Activated CD4-positive, alpha-beta memory T cell treated with anti-CD3 and anti-CD28 coated beads, Interleukin-2, amount 10 ng/mL, durations not matched to agents 7 days and 5 days (primary cell): ENCODE measurements at places on chromosomes 6 and 20. TPM values are rescaled to one million over a fixed set of nuclear protein-coding genes. Genes with fewer than 3 reads are reported as not detected.
A peak's percentile ranks its signal among the peaks of the same experiment; 100 is the strongest.

DNA sequence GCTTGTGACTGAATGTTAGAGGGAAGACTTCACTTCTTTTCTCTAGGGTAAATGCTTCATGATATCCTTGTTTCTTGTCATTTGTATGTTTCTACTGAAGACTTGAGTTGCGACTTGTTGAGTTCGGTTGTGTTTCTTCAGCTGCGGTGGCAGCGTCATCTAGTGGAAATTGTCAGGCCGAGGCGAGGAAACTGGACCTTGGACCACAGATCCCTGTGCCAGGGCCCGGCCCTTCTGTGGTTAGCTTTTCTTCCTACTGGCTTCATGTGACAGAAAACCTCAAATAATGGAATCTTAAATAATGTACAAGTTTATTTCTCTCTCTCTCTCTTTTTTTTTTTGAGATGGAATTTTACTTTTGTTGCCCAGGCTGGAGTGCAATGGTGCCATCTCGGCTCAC, 12.4 kb downstream of the MTHFD1L start:
- no peak overlapping the region for H3K27ac ChIP-seq
- no peak for DNase-seq
- peaks cover 13% of the 10 kb centered on the region for H3K4me1 ChIP-seq
- no peak overlapping the region for H3K4me3 ChIP-seq

The IPCEF1 gene
- 13.8 TPM for total RNA-seq

- H3K27ac ChIP-seq, result peak overlapping the region; percentile 24
- H3K36me3 ChIP-seq, result peaks cover 41% of the 10 kb centered on the region
- no peak overlapping the region for H3K4me3 ChIP-seq
- H3K27me3 ChIP-seq, result no peaks in the 10 kb centered on the region
Observed at GRCh38 chr20:38997622-38998021, 35.5 kb downstream of the DHX35 start.

The SYTL3 gene
- total RNA-seq, result 133 TPM

- H3K4me1 ChIP-seq, result peaks cover 2% of the 10 kb centered on the region
- no peak overlapping the region for H3K4me3 ChIP-seq
- H3K27me3 ChIP-seq, result peaks cover 8% of the 10 kb centered on the region
- H3K36me3 ChIP-seq, result no peaks in the 10 kb centered on the region
- DNase-seq, result no peak
Observed at GRCh38 chr20:51303731-51304670, 238.5 kb downstream of the NFATC2 start.

The CTAGE9 gene
- total RNA-seq, result not detected

GRCh38 chr20:10855778-10856177, 182.0 kb upstream of the JAG1 start:
- no peak overlapping the region for H3K27ac ChIP-seq
- H3K27me3 ChIP-seq, result no peaks in the 10 kb centered on the region
- no peak for DNase-seq
- H3K4me3 ChIP-seq, result no peak overlapping the region
- no peaks in the 10 kb centered on the region for H3K36me3 ChIP-seq
- H3K4me1 ChIP-seq, result no peaks in the 10 kb centered on the region

GRCh38 chr6:69801711-69802110, 4.9 kb upstream of the LMBRD1 start:
- no peaks in the 10 kb centered on the region for H3K36me3 ChIP-seq
- H3K27ac ChIP-seq, result no peak overlapping the region
- H3K4me3 ChIP-seq, result no peak overlapping the region

- H3K27ac ChIP-seq, result no peak overlapping the region
- peaks cover 37% of the 10 kb centered on the region for H3K4me1 ChIP-seq
- no peak overlapping the region for H3K4me3 ChIP-seq
- H3K27me3 ChIP-seq, result no peaks in the 10 kb centered on the region
Observed at GRCh38 chr6:166910601-166911000, 45.7 kb downstream of the RNASET2 start.

- peak overlapping the region; percentile 89 for H3K27ac ChIP-seq
- H3K4me3 ChIP-seq, result peak overlapping the region; percentile 80
Observed at GRCh38 chr6:73388433-73388799, 6.2 kb upstream of the DDX43 start.

GRCh38 chr6:74409447-74409846, 713.4 kb downstream of the CD109 start:
- H3K36me3 ChIP-seq, result no peaks in the 10 kb centered on the region
- no peak overlapping the region for H3K27ac ChIP-seq
- DNase-seq, result no peak
- H3K4me3 ChIP-seq, result no peak overlapping the region
- H3K4me1 ChIP-seq, result no peaks in the 10 kb centered on the region

The GMPR gene
- 3.4 TPM for total RNA-seq

The PLCB1 gene
- 1.9 TPM for total RNA-seq

- H3K4me1 ChIP-seq, result no peaks in the 10 kb centered on the region
- no peaks in the 10 kb centered on the region for H3K27me3 ChIP-seq
- no peak overlapping the region for H3K27ac ChIP-seq
- no peaks in the 10 kb centered on the region for H3K36me3 ChIP-seq
- no peak overlapping the region for H3K4me3 ChIP-seq
Observed at GRCh38 chr6:68196645-68197044, 438.4 kb upstream of the ADGRB3 start.

DNA sequence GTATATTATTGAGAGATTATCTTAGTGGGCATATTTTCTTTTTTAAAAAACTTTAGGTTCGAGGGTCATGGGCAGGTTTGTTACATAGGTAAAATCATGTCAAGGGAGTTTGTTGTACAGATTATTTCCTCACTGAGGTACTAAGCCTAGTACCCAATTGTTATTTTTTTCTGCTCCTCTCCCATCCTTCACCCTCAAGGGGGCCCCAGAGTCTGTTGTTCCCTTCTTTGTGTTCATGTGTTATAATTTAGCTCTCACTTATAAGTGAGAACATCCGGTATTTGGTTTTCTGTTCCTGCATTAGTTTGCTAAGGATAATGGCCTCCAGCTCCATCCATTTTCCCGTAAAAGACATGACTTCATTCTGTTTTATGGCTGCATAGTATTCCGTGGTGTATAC, 247.9 kb upstream of the RAB32 start:
- no peaks in the 10 kb centered on the region for H3K4me1 ChIP-seq
- H3K36me3 ChIP-seq, result no peaks in the 10 kb centered on the region
- no peak for DNase-seq
- no peak overlapping the region for H3K4me3 ChIP-seq
- H3K27ac ChIP-seq, result no peak overlapping the region

DNA sequence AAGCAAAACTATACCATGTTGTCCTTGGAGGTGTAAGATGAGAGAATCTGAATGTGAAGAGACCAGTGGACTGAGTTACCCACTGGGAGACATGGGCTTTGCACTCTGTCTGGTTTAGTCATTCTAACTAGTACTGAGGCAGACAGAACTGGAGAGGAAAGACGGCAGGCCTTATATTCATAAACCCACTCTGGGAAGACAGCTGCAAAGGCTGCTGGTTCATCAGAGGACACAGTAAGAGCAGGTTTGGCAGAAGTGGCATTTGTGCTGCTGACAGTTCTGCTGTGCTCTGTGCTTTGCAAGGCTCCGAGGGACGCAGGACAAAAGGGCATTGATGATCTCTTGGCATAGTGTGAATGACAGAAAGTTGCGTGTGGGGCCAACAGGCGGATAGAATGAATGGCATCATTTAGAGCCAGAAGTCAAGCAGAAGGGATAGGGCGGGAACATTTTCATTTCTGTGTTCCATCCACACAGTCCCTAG, 142.3 kb upstream of the TENT5A start:
- no peaks in the 10 kb centered on the region for H3K36me3 ChIP-seq
- no peak overlapping the region for H3K27ac ChIP-seq
- no peak for DNase-seq
- H3K4me3 ChIP-seq, result no peak overlapping the region
- H3K4me1 ChIP-seq, result no peaks in the 10 kb centered on the region
- no peaks in the 10 kb centered on the region for H3K27me3 ChIP-seq

The SPTLC3 gene
- not detected for total RNA-seq

- no peak for DNase-seq
- H3K27me3 ChIP-seq, result no peaks in the 10 kb centered on the region
- no peak overlapping the region for H3K4me3 ChIP-seq
- H3K4me1 ChIP-seq, result no peaks in the 10 kb centered on the region
- H3K27ac ChIP-seq, result no peak overlapping the region
Observed at GRCh38 chr6:22445946-22446345, 123.4 kb upstream of the HDGFL1 start.
